ENCODE measurements at places on chromosomes 16 and 17. TPM values are rescaled to one million over a fixed set of nuclear protein-coding genes. Genes with fewer than 3 reads are reported as not detected.

- no peak for DNase-seq
Measured at GRCh38 chr16:15752717-15753488, 102.9 kb downstream of the NDE1 start.

GRCh38 chr16:68113059-68113761 is 28.0 kb downstream of the NFATC3 start:
- no peak for DNase-seq

- DNase-seq: no peak
Measured at GRCh38 chr16:56870276-56870888, 5.4 kb downstream of the SLC12A3 start.

DNA sequence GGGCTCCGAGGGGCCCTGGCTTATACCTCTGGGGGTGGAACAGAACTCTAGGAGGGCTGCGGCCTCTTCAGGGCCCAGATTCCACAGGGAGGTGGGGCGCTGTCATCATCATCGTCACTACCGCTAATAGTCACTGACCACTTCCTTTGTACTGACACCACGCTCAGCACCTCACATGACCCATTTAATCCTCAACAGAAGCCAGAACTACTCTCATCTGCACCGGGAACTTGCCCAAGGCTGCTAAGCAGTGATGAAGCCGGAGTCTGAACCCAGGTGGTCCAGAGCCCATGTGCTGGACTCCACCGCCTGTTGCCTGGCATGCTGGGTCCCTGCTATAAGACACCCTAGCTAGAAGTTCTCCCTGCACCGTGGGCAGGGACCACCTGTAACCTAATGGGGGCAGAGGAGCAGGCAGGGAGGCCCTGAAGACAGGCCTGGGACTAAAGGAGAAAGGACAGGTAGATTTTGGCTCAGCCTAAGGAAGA is 12.0 kb downstream of the UNC13D start:
- peak; percentile 10 for DNase-seq

DNA sequence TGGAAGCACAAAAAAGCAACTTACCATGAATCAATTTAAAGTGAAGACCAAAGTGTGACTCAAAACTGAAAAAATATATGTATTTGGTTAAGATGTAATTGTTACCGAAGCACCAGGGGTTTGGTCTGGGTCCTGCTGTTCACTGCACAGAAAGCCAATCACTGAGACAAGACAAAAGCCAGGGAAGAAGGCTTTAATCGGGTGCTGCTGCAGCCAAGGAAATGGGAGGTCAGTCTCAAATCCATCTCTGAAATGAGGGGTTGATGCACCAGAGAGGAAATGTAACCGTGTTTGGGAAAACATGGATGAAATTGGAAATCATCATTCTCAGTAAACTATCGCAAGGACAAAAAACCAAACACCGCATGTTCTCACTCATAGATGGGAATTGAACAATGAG is 73.6 kb upstream of the HSBP1 start:
- DNase-seq: no peak

GRCh38 chr16:86220561-86220960 is 289.8 kb upstream of the FOXF1 start:
- DNase-seq: peak; percentile 2

- no peak for DNase-seq
Measured at GRCh38 chr17:72346306-72346705, 225.5 kb downstream of the SOX9 start.

DNA sequence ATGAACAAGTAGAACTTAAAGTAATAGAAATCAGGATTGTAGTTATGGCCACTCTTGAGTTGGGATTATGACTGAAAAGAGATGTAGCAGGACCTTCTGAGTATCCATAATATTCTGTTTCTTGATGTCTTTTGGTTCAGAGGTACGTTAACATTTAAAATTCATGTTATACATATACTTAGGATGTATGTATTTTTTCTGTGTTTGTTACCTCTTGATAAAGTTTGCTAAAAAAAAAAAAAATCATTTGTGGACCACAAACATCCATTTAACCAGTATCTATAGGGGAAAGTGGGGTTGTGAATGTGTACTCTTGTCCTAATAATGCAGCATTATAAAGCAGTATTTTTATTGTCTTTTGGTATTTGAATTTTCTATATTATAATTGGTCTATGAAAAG is 65.6 kb downstream of the BCAS3 start:
- no peak for DNase-seq

- no peak for DNase-seq
Measured at GRCh38 chr17:4110152-4110551, 32.7 kb downstream of the ZZEF1 start.

- no peak for DNase-seq
Measured at GRCh38 chr17:59723041-59723440, 15.6 kb downstream of the VMP1 start.

DNA sequence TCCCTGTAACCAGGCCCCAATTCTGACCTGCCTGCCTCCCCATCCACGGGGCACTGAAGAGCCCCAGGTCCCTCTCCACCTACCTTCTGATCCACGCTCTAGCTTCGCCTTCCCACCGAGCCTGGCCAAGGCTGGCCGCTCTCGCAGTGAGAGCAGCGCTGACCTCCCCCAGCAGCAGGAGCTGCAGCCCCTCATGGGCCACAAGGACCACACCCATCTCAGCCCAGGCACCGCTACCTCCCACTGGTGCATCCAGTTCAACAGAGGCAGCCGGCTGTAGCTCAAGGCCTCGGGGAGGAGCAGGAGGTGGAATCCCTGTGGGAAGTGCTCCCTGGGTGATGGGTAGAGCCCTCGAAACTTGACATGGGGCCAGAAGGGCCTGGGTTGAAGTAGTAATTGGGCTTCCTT is 8.4 kb upstream of the PLEKHG4 start:
- no peak for DNase-seq

GRCh38 chr17:1273492-1274244 is 3.4 kb downstream of the BHLHA9 start:
- no peak for DNase-seq

DNA sequence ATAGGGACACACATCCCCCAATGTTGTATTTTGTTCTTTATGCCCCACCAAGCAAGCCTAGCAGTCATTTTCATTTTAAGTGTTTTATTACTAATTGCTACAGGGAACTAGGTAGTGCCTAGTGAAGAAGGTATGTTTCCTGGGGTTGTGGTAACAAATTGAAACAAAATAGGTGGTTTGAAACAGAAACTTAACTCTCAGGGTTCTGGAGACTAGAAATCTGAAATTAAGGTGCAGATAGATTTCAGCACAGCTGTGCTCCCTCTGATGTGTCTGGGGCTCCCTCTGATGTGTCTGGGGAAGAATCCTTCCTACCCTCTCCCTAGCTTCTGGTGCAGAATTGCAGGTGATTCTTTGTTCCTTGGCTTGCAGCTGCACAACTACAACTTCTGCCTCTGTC is 390.1 kb downstream of the ZFHX3 start:
- no peak for DNase-seq

GRCh38 chr17:1315409-1315808 is 35.9 kb downstream of the TRARG1 start:
- DNase-seq: no peak

- DNase-seq: no peak
Measured at GRCh38 chr17:42475121-42475520, 16.4 kb downstream of the ATP6V0A1 start.

- no peak for DNase-seq
Measured at GRCh38 chr16:25065899-25066298, 45.6 kb upstream of the LCMT1 start.

DNA sequence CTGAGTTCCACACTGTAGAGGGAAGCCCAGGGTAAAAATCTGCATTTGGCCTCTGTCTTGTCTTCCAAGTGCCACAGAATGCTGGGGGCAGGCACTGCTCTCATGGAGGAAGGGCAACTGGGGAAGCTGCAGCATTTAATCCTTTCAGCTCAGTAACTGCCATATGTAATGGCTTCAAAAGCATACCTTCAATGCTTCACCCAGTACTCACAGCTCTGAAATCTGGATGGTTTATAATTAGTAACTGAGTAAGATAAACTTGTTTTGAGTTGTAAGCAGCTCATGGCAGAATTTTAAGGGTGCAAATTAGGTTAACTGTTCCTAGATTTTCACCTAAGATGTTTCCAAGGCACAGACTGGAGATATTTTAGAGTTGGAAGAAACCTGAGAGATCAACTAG is 24.5 kb downstream of the PMP22 start:
- DNase-seq: no peak

- no peak for DNase-seq
Measured at GRCh38 chr17:57628421-57628820, 116.7 kb downstream of the CCDC182 start.

DNA sequence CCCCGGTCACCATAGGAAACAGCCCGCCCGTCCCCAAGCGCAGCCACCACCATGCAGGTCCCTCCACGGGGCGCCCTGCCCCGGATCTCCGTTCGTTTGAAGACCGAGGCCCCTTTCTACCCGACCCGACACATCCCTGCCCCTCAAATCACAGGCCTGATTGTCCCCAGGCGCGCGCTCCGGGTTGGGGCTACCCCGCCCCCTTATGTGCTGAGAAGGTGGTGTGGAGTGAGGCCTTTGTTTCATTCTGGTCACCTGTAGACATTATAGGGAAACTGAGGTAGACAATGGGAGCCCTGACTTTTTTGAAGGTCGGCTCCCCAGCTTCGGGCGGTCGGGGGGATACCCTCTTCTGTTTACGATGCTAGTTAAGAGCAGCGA is 763 bp upstream of the ACTG1 start:
- peak; percentile 74 for DNase-seq

GRCh38 chr16:55151561-55152305 is 172.3 kb upstream of the IRX6 start:
- no peak for DNase-seq

- DNase-seq: no peak
Measured at GRCh38 chr17:35377706-35378105, 4.3 kb upstream of the SLFN11 start.

DNA sequence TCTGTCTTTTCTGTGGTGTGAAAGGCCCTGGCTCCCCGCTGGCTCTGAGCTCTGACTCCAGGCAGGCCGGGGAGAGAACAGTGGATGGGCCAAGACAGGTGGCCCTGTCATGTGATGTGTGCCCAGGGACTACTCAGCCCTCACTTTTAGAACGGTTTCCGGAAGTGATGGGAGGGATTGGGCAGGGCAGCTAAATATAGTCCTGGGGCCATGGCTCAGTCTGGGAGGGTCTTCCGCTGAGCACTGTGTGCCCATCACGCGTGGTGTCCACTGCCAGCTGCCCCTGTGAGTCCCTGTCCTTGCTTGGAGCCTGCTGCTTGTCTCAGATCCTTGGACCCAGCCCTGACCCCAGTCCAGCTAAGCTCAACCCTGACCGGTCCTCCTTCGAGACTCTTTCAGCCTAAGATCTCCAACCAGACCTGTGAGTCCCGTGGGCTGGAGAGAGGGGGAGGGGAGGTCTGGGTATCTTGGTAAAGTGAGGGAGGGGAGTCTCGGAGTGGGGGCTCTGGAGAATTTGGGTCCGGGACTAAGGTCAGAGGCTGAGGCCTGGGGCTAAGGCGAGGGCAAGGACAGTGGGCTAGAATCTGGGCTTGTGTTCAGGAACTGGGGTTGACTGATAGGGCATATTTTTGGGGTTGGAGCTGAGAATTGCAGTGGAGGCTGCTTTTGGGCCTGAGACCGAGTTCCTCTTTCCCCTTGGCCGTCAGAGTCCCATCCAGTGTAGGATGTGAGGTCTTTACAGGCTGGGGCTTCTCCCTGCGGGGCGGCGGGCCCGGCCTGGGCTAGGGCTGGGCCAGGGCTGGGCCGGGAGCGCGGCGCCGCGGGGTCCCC is at the start of gene TRIM72:
TSS of gene TRIM72 (plus strand) at position 243 of the 831 bp plus-strand sequence. CDS start 620 bp downstream, outside the sequence.
- DNase-seq: no peak

- DNase-seq: no peak
Measured at GRCh38 chr16:52407778-52408177, 139.2 kb downstream of the TOX3 start.

- no peak for DNase-seq
Measured at GRCh38 chr16:11757671-11758545, 15.3 kb upstream of the TXNDC11 start.

- DNase-seq: no peak
Measured at GRCh38 chr16:48250520-48251278, 3.4 kb upstream of the ABCC11 start.

GRCh38 chr17:40224718-40225550 is 5.8 kb downstream of the WIPF2 start:
- DNase-seq: peak; percentile 35

- DNase-seq: no peak
Measured at GRCh38 chr17:75695141-75695829, 26.0 kb upstream of the ITGB4 start.

GRCh38 chr16:75263291-75263962 is 12.0 kb upstream of the BCAR1 start:
- DNase-seq: no peak

DNA sequence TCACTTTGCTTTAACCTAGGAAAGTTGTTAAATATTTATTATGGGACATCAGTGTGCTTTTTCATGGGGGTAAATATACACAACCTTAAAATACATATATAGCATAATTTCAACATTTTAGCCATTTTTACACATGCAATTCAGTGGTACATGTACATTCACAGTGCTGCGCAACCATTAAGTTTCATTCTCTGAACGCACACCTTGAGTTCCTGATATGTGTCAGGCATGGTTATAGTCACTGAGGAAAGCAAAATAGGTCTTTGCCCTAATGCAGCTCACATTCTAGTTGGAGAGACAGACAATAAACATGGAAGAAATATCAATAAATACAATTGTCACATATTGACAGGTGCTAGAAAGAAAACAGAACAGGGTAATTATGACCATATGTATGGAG is 12.8 kb upstream of the CNEP1R1 start:
- DNase-seq: no peak

Gene PMFBP1
- total RNA-seq: 2.0 TPM

Gene KRT25
- total RNA-seq: not detected

Gene HBA2
- total RNA-seq: 23.4 TPM

Gene SLC5A11
- total RNA-seq: not detected

Gene SMTNL2
- 0.33 TPM for total RNA-seq

Gene CLEC10A
- 1.0 TPM for total RNA-seq

Gene CD300LB
- total RNA-seq: not detected

Gene LGALS9B
- total RNA-seq: not detected

Gene MEOX1
- 2.3 TPM for total RNA-seq

Gene CD300E
- total RNA-seq: not detected

Gene KRT27
- total RNA-seq: not detected
